Adrenal gland (tissue), 19 donors: ENCODE measurements at places on chromosomes 3 and 15. TPM values are rescaled to one million over a fixed set of nuclear protein-coding genes. Genes with fewer than 3 reads are reported as not detected.

GRCh38 chr3:105518806-105519418 is 152.2 kb downstream of the ALCAM start:
- no peak for DNase-seq

- DNase-seq, result no peak
These were observed 225.2 kb upstream of the ICE2 start for GRCh38 chr15:60704129-60704528.

DNA sequence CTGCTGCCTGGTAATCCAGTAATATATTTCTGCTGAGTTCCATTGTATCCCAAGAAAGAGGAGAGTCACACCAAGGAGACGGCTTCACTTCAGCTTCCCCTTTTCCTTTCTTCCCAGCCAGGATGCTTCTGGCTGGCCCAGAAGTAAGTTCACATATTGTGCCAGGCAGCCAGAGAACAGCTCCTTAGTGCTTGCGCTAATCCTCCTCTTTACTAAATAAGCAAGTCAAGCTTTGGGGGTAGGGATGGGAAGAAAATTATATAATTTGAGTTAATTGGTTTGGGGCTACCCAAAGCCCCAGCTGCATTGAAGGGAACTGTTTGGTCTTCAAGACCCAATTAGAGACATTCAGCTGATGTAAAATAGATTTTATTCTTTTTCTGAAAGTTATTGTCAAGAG is 218.8 kb upstream of the HES1 start:
- DNase-seq, result no peak

FAM3D gene
- polyA plus RNA-seq, result not detected

TRMT10C gene
- polyA plus RNA-seq, result 10.4 TPM

CA12 gene
- 0.20 TPM for polyA plus RNA-seq
